ENCODE measurements at places on chromosomes 1 and 21. TPM values are rescaled to one million over a fixed set of nuclear protein-coding genes. Genes with fewer than 3 reads are reported as not detected.

DNA sequence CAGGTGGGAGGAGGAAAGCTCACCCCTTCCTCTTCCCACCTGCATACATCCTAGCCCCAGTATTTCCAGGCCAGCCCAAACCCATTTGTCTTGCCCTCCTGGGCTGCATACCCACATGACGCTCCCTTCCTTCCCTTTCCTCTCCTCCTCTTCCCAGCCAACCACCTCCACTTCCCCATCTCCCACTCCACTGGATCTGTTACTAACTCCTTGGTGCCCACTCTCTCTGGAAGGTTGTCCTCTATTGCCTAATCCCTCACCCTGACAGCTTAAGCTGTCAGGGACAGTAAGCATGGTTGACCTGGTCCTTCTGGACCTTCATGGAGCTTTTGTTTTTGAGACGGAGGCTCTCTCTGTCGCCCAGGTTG is 23.0 kb upstream of the SYNC start:
- no peak for DNase-seq
- peak overlapping the region; percentile 92 for H3K27ac ChIP-seq
- no peak overlapping the region for H3K4me3 ChIP-seq
- H3K4me1 ChIP-seq, result peaks cover 35% of the 10 kb centered on the region

DNA sequence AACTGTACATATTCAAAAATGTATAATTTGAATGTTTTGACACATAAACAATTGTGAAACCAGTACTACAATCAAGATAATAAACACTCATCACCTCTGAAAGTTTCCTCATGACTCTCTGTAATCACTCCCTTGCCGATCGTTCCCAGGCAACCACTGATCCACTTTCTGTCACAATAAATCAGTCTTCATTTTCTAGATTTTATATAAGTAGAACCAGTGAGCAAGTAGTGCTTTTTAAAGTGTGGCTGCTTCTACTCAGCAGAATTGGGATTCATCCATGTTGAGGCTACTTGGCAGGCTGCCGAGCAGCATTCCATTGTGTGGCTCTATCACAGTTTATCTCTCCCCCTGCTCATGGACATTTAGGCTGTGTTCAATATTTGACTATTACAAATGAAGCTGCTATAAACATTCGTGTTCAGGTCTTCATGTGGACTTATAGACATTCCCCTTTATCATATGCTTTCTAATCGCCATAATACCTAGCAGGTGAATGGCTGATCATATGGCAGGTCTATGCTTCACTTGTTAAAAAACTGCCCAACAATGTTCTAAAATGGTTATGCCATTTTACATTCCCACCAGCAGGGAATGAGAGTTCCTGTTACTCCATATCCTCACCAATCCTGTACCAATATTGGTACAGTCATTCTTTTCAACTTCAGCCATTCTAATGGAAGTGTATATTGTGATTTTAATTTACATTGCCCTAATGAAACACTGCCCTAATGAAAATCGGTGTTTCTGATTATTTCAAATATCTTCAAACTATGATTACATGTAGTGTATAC is 20.5 kb downstream of the TEX38 start:
- no peak overlapping the region for H3K27ac ChIP-seq
- no peak overlapping the region for H3K4me3 ChIP-seq
- H3K36me3 ChIP-seq, result peaks cover 48% of the 10 kb centered on the region
- no peaks in the 10 kb centered on the region for H3K27me3 ChIP-seq
- DNase-seq, result no peak
- H3K4me1 ChIP-seq, result no peaks in the 10 kb centered on the region

DNA sequence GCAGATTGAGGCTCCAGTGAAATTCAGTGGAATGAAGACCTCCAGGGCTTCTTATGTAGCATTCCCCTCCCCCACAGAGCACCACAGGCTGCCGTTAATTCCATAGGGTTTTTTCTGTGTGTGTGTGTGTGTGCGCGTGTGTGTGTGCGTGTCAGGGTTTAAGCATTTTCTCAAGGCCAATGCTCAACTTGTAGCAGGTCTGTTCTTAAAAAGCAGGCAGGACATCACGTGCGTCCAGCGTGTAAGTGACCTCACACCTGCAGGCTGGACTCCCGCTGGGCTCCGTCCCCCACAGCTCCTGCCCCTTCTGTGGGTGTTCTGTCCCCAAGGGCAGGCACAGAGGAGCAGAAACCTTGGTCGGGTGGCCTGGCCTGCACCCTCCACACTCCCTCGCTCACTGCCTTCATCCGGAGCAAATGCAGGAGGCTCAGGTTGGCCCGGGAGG is 5.3 kb downstream of the PRDM16 start:
- H3K36me3 ChIP-seq, result no peaks in the 10 kb centered on the region
- no peak overlapping the region for H3K4me3 ChIP-seq
- peaks cover 2% of the 10 kb centered on the region for H3K4me1 ChIP-seq

GRCh38 chr1:101407505-101408211 is 170.8 kb downstream of the S1PR1 start:
- H3K4me3 ChIP-seq, result no peak overlapping the region
- H3K27ac ChIP-seq, result no peak overlapping the region
- H3K4me1 ChIP-seq, result no peaks in the 10 kb centered on the region
- DNase-seq, result no peak
- no peaks in the 10 kb centered on the region for H3K36me3 ChIP-seq

- no peak overlapping the region for H3K27ac ChIP-seq
- H3K4me3 ChIP-seq, result no peak overlapping the region
- DNase-seq, result no peak
Measured at GRCh38 chr1:74811436-74812179, 78.7 kb downstream of the TYW3 start.

DNA sequence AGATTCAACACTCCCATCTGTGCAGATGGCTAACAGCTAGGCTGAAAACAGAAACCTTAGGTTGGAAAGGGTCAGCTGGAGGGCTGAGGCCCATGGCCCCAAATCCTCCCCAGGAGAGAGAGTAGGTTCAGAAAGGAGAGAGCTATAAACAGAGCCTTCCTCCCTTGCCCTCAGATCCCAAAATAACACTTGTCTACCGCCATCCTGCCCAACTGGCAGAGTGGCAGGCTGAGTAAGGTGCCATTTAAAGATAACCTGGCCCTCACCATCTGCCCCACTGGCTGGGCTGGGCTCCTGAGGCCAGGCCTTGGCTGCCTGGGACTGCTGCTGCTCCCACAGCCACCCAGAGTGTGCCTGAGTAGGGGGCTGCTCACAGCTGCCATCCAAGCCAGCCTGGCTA is 4.3 kb upstream of the SHISA4 start:
- no peak overlapping the region for H3K4me3 ChIP-seq
- H3K4me1 ChIP-seq, result peaks cover 35% of the 10 kb centered on the region
- DNase-seq, result no peak
- H3K27me3 ChIP-seq, result no peaks in the 10 kb centered on the region
- no peaks in the 10 kb centered on the region for H3K36me3 ChIP-seq
- H3K27ac ChIP-seq, result no peak overlapping the region

GRCh38 chr1:48939828-48940227 is 163.1 kb upstream of the BEND5 start:
- no peaks in the 10 kb centered on the region for H3K4me1 ChIP-seq
- H3K4me3 ChIP-seq, result no peak overlapping the region
- H3K36me3 ChIP-seq, result no peaks in the 10 kb centered on the region
- H3K27me3 ChIP-seq, result no peaks in the 10 kb centered on the region
- no peak for DNase-seq
- no peak overlapping the region for H3K27ac ChIP-seq

DNA sequence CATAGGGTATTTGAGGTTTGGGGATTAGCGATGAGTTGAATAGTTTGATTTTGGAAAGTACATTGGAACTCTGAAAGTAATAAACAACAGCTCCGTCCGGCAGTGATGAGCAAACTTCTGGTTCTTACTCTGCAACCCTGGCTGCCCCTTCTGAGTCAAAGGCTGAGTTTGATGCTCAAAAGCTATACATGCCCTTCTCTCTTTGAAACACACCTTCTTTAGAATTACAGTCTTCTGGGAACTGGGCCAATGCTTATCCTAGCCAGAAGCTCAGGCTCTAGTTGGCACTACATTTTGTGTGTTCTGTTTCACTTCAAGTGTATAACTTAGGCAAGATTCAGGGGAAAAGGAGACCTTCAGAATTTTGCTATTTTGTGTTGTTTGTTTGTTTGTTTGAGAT is 9.3 kb downstream of the AHCYL1 start:
- peaks cover 3% of the 10 kb centered on the region for H3K36me3 ChIP-seq
- DNase-seq, result no peak
- no peaks in the 10 kb centered on the region for H3K27me3 ChIP-seq
- H3K27ac ChIP-seq, result no peak overlapping the region
- H3K4me1 ChIP-seq, result peaks cover 22% of the 10 kb centered on the region

GRCh38 chr21:33373451-33373850 is 29.8 kb upstream of the IFNGR2 start:
- DNase-seq, result no peak
- H3K27ac ChIP-seq, result peak overlapping the region; percentile 47
- peaks cover 18% of the 10 kb centered on the region for H3K4me1 ChIP-seq
- H3K36me3 ChIP-seq, result no peaks in the 10 kb centered on the region

GRCh38 chr1:65363484-65363883 is 54.1 kb downstream of the DNAJC6 start:
- no peaks in the 10 kb centered on the region for H3K27me3 ChIP-seq
- peaks cover 23% of the 10 kb centered on the region for H3K4me1 ChIP-seq
- no peak overlapping the region for H3K4me3 ChIP-seq
- DNase-seq, result no peak
- H3K27ac ChIP-seq, result no peak overlapping the region

DNA sequence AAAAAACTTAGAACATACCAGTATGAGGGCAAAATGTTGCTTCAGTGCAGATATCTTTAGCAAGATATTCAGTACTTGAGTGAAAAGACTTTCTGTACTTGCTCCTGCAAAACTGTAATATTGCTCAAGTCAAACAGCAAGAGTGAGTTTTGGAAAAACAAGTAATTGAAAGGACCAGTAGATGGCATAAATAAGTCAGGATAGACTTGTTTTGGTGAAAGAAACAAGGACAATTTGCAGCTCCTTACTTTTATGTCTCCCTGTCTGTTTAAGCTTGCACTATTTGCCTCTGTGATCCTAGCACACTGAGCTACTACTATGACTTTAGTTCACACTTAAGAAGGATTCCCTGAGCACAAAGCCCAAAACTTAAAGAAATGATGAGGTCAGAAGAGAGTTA is 39.1 kb downstream of the IFI44 start:
- peaks cover 43% of the 10 kb centered on the region for H3K4me1 ChIP-seq
- H3K4me3 ChIP-seq, result no peak overlapping the region
- DNase-seq, result no peak
- H3K36me3 ChIP-seq, result peaks cover 7% of the 10 kb centered on the region
- H3K27ac ChIP-seq, result peak overlapping the region; percentile 82

GRCh38 chr21:33387294-33387693 is 15.9 kb upstream of the IFNGR2 start:
- no peaks in the 10 kb centered on the region for H3K27me3 ChIP-seq
- no peaks in the 10 kb centered on the region for H3K36me3 ChIP-seq
- no peak overlapping the region for H3K27ac ChIP-seq
- no peak for DNase-seq
- no peak overlapping the region for H3K4me3 ChIP-seq

DNA sequence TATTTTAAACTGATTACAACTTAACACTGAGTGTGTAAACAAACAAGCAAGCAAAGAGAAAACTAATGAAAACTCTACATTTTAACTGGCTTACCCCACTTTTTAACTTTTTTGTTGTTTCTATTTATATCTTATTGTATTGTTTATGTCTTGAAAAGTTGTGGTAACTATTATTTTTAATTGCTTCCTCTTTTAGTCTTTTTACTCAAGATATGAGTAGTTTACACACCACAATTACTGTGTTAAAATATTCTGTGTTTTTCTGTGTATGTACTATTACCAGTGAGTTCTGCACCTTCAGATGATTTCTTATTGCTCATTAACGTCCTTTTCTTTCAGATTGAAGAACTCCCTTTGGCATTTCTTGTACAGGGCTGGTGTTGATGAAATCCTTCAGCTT is 4.7 kb upstream of the HHAT start:
- H3K27me3 ChIP-seq, result no peaks in the 10 kb centered on the region
- peaks cover 6% of the 10 kb centered on the region for H3K36me3 ChIP-seq
- H3K4me1 ChIP-seq, result peaks cover 7% of the 10 kb centered on the region
- no peak overlapping the region for H3K4me3 ChIP-seq
- DNase-seq, result no peak

DNA sequence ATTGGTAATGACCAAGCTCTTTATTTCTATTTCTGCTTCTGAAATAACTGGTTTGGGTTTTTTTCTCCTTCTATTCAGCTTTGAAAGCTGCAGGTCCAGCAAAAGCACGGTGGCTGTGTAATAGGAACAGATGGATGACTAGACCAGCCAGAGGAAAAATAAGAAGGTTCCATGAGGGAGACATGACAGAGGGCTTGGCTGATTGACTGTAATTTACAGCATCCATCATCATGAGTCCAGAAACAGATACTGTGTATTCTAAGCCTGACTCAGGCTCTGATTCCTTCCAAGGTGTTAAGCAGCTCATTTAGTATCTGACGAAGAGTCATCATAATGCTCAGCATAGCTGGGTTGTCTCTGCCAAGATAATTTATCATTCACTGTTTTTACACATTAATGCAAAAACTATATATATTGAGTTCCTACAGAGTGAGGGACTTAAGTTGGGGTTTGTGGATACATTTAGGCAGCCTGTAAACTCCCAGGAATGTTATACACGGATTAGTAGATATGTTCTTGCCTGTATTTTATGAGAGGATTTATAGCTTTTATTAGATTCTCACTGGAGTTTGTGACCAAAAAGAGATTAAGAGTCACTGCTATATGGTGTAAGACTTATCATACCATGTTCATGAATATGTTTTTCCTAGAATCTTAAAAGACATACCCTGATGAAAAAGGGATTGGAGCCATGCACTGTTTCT is 72.6 kb downstream of the SGIP1 start:
- DNase-seq, result no peak
- H3K4me1 ChIP-seq, result peaks cover 19% of the 10 kb centered on the region
- no peak overlapping the region for H3K4me3 ChIP-seq
- H3K27me3 ChIP-seq, result no peaks in the 10 kb centered on the region
- H3K27ac ChIP-seq, result no peak overlapping the region

- no peaks in the 10 kb centered on the region for H3K36me3 ChIP-seq
- no peak for DNase-seq
- H3K4me3 ChIP-seq, result no peak overlapping the region
- H3K27me3 ChIP-seq, result no peaks in the 10 kb centered on the region
Measured at GRCh38 chr1:43034778-43035177, 76.1 kb upstream of the SLC2A1 start.

GRCh38 chr1:41917835-41918449 is 780 bp downstream of the HIVEP3 start:
- H3K27ac ChIP-seq, result no peak overlapping the region
- DNase-seq, result no peak
- peak overlapping the region; percentile 72 for H3K4me3 ChIP-seq
- H3K36me3 ChIP-seq, result no peaks in the 10 kb centered on the region
- peaks cover 35% of the 10 kb centered on the region for H3K4me1 ChIP-seq
- H3K27me3 ChIP-seq, result peaks cover 21% of the 10 kb centered on the region

Gene ABCG1
- 16.5 TPM for total RNA-seq

Gene RAB42
- 0.56 TPM for total RNA-seq

Gene ASH1L
- 51.5 TPM for total RNA-seq

Gene DISP3
- 0.43 TPM for total RNA-seq

Gene SV2A
- 16.7 TPM for total RNA-seq

Gene KIF26B
- 8.6 TPM for total RNA-seq

Gene CLEC20A
- not detected for total RNA-seq

Gene GUK1
- 166 TPM for total RNA-seq

Gene OR2L2
- total RNA-seq, result 0.08 TPM
